ENCODE measurements at places on chromosomes 3 and 15.

DNA sequence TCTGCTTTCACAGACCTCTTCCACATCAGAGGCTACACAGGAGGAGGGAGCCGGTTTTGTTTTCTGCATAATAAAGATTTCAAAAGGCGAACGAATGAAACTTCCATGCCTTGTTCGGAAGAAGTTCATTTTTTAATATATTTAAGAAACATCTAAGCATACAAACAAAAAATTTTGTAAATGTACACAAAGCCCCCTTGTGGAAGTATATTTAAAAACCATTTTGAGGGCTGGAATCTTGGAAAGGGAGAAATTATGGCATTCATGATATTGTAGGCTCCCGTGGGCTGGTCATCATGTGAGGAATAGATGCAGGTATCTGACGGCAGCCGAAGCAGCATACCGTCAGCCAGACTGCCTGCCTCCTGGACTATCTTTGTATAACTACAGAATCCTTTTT lies 90.4 kb downstream of the MECOM start:
- DNase-seq, result no peak

- peak; percentile 12 for DNase-seq
Observed at GRCh38 chr15:98776607-98777281, 128.4 kb downstream of the IGF1R start.

DNA sequence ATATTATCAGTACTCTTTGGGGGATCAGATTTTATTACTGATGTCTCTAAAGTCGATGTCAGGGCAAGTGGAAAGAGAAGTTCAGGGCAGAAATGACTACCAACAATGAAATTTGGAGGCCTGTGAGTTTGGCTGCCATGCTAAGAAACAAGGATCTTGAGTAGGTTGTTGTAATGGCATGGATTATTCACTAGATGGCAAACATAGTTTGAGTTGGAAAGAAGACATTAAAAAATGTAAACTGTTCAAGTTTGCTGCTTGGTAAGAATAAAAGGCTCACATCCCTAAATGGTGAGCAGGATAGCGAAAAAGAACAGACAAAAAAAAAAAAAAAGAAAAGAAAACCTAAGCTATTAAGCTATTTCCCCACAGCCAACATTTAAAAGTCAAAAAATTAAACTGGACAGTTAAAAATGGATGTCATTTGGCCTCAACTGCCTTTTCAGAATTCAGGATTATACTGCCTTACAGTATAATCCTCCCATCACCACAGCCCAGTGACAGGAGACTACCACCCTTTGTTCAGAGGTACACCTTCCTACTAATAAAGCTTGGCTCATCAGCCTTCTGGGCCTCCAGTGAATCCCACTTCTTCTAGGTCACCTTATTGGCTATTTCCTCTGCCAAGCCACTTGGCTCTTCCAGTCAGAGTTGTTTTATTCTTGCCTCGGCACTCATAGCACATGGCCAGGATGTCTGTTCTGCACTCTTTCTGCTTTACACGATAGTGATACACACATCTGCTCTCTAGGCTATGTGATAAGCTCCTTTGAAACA lies 163.7 kb downstream of the PLD1 start:
- DNase-seq, result peak; percentile 4

DNA sequence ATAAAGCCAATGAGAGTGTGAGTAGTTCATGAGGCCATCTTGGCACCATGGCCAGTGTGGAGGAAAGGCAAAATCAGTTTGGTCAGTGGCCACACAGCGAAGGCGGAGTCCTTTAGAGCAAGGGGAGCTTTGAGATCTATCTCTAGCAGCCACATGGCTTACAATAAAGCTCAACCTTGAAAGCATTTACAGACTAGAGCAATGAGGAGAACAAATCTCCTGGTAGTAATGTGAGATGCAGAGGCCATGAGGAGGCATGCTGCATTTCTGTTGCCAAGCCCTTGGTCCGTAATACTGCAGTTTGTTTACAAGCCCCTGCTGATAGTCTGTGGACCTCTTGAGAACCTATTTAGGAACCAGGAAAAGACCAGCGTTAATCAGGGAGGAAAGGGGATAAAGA lies 381.5 kb upstream of the C2CD4B start:
- no peak for DNase-seq

DNA sequence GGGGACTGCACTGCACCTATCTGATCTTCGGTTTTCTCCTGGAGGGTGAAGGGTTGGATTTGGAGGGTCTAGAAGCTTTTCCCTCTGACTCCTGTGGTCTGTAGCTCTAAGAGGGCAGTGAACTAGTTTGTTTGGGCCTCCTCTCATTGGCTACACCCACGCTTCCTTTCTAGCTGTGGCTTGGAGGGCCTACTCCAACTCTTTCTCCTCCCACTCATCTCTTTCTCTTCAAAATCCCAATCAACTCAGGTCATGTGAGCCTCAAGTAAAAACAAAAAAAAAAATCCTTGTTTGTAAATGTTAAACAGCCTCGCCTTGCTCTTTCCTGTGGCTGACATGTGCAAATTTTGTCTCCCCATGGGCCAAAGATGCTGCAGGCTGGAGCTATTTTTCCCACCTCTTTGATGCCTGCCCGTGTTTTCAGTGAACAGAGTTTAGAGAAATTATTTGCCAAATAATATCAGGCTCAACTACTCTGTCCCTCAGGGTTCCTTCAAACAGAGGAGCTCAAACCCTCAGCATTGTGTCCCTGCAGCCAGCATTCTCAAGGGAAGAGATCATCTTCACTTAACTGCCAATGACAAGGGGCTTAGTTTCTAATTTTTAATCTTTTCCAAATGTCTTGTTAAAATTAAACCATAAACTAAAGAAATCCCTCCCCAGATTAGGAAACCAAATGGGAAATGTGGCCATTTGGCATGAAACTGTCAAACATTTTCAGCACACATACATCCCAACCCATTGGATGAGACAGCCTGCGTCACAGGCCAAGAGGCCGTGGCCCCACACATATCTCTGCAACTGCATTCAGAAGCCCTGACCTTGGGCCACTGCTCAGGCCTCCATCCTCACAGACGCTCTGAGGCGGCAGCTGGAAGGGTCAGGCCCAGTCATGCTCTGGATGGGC lies 114.8 kb upstream of the THBS1 start:
- no peak for DNase-seq

- DNase-seq, result no peak
Observed at GRCh38 chr3:54434756-54435155, 312.4 kb downstream of the CACNA2D3 start.

DNA sequence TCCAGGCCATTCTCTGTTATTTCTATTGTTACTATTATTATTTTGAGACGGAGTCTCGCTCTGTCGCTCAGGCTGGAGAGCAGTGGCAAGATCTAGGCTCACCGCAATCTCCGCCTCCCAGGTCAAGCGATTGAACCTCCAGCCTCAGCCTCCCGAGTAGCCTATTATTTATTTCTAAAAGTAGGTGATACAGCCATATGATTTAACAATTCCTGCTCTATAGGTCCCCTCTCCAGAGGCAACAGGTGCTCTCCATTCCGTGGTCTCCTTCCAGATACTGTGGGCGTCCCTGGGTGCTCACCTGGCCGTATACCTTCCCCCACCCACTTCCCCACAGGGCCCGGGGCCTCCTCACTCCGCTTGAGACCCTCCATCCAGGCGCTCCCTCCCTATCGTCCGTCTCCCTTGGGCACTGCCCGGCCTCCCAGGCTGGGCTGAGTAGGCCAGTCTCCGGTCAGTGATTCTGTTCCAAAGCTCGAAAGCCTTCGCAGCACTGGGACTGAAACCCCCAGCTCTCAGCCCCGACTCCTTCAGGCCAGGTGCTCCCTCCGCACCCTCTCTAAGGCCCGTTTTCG lies 708 bp upstream of the PTPN23 start:
- DNase-seq, result no peak

DNA sequence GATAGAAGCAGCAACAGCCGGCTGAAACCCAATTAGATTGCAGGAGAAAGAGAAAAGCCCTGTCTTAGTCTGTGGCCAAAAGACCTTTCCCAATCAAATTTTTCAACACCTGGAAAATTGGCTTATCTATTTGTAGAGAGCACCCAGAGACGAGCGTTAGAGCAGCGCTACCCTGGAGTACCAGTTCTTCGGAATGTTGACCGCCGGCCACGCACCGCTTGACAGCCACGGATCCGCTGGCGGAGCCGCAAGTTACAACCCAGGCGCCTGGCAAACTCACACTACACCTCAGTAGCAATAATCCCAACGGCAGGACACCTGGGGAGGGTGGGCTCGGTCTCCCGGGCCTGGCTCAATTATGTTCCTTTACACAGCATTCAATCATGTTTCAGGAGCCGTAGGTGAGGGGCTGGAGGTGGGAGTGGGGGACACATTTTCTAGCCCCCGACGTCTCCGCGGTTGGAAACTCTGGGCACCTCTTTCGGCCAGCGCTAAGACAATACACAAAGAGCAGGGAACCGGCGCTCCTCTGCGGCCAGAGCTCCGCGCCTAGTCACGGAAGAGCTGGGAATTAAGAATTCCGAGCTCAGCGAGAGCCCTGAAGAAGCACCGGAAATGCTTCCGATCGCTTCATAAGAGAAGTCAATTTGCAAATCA lies 1.2 kb downstream of the MB21D2 start:
- no peak for DNase-seq

GRCh38 chr15:65146438-65146837 lies 12.8 kb upstream of the PDCD7 start:
- no peak for DNase-seq

DNA sequence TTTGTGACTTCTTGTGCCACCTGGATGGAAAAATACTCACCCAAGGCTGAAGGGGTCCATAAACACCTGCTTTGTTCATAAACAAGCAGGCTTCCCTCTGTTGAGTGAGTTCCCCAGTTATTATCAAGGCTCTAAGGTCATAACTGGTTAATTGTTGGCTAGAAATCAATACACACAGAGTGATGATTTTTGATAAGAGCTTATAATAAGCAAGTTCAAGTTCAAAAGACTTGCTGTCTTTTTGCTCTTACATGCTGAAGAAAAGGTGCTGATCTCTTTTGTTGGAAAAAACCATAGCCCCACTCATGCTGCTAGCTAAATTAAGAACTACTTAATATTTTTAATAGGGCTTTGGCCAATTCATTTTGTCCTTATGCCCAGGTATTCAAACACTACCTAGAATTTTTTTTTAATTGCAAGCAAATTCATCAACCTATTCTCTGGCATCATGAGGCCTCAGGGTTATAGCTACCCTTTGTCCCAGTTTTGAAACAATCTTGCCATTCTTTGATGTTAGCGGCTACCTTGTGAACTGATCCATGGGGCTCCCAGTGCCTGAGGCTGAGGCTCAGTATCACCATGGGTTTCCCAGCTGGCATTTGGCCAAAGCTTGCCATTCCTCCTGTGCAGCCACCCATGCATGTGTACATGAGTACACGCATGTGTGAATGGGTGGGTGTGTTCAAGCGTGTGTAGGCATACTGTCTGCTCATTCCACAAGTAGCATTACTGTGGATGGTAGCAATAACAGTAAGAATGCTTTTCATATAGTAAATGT lies 127.6 kb upstream of the LPP start:
- no peak for DNase-seq

GRCh38 chr15:47265686-47266085 lies 451.6 kb upstream of the SEMA6D start:
- DNase-seq, result no peak

GRCh38 chr15:73991260-73991659 lies 835 bp downstream of the STOML1 start:
- DNase-seq, result no peak

DNA sequence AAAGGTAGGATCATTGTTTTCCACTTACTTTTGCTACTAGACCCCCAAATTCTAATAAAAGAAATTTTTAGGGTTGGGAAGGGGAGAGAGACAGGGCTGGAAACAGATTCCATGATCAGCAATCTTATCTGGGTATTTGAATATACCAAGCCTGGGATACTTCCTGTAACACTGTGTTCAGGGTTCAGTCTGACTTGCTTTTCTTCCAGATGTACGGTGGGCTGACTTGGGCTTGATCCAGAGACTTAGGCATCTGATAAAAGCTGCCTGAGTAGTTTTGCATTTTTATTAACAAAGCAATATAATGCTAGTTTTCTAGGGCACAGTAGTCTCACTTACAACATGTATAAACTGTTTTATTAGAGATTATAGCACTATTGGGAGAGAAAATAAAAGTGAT lies 49.2 kb downstream of the KCNMB2 start:
- DNase-seq, result no peak

Measured in central memory CD4-positive, alpha-beta T cell (primary cell).